ENCODE measurements at places on chromosomes 2 and 18.
A peak's percentile ranks its signal among the peaks of the same experiment; 100 is the strongest.

GRCh38 chr2:99762714-99763113 lies 272.9 kb upstream of the REV1 start:
- DNase-seq = peak; percentile 37

DNA sequence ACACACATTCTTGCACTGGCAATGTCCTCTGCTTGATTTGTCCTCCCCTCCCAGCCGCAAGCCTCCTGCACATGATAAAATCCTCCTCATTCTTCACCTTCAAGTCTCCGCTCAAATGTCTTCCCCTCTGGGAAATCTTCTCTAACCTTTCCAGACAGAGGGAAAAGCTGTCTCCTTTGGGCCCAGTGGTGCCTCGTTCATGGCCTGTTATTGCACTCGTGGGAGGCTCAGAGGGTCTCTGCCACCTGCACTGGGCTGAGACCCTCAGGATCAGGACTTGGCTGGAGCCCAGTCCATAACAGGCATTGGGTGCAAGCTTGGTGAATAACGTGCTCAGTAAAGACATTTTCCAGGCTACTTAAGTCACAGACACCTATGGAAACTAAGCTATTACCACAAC lies 68.6 kb downstream of the PTGR3 start:
- no peak for DNase-seq

- DNase-seq = no peak
Observed at GRCh38 chr2:70202236-70202806, 11.5 kb upstream of the C2orf42 start.

DNA sequence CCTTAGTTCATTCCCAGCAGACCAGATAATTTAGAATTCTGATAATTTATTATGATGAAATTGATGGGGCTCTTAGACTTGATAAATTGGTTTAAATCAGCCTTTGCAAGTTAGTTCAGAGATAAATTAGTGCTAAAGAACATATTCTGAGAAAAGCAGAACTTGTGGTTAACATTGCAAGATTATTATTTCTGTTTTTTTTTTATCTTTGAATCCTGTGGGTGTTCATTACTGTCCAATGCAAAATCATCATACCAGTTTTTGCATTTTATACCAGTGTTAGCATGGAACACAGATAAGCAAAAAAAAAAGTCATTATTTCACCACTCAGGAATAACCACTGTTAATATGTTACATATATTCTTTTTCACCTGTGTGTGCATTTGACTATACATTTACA lies 9.1 kb downstream of the SEPTIN2 start:
- DNase-seq = no peak

- DNase-seq = no peak
Observed at GRCh38 chr2:58702302-58702885, 461.3 kb upstream of the FANCL start.

- no peak for DNase-seq
Observed at GRCh38 chr2:32290000-32290339, 12.3 kb downstream of the YIPF4 start.

DNA sequence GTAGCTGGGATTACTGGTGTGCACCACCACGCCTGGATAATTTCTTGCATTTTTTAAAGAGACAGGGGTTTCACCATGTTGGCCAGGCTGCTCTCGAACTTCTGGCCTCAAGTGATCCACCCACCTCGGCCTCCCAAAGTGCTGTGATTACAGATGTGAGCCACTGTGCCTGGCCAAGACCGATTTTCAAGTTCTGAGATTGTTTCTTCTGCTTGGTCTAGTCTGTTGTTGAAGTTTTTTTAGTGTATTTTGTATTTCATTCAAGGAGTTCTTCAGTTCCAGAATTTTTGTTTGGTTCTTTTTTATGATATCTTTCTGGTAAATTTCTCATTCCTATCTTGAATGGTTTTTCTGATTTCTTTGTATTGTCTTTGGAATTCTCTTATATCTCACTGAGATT lies 96.4 kb downstream of the ANKRD12 start:
- DNase-seq = no peak

- no peak for DNase-seq
Observed at GRCh38 chr2:207184768-207185167, 19.0 kb upstream of the KLF7 start.

DNA sequence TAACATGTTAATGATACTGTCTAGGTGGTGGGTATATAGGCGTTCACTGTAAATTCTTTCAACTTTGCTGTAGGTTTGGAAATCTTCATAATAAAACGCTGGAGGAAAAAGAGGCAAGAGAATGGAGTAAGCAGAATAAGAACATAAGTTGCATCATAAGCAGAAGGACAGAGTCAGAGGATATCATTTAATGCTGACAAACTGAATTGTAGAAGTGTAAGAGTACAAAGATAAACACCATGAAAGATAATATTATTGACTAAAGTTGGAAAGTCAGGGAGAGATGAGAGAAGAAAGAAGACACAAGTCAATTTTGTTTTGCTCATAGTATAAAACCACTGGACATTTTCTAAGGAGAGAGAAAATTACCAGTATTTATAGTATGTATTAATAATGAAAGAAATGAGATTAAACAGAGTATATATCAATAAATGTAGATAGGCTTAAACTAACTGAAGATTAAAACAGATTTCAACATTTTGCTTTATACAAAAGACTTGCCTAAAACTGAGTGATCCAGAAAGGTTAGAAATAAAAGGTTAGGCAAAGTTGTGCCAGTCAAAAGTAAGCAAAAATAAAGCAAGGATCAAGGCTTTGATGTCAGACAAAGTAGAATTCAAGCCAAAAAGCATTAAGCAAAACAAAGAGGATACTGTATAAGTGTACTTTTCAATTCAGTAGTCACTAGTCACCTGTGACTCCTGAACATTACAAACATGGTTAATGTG lies 42.4 kb upstream of the VIT start:
- no peak for DNase-seq

GRCh38 chr2:241072553-241073165 lies 29.4 kb downstream of the MTERF4 start:
- DNase-seq = no peak

GRCh38 chr2:233764264-233764663 lies 4.2 kb downstream of the UGT1A1 start:
- no peak for DNase-seq

- DNase-seq = no peak
Observed at GRCh38 chr2:29575370-29575890, 346.0 kb downstream of the ALK start.
